ENCODE measurements at places on chromosomes 11 and 22.

- DNase-seq: no peak
These were observed 33.1 kb upstream of the NCAM1 start for GRCh38 chr11:112928136-112928535.

DNA sequence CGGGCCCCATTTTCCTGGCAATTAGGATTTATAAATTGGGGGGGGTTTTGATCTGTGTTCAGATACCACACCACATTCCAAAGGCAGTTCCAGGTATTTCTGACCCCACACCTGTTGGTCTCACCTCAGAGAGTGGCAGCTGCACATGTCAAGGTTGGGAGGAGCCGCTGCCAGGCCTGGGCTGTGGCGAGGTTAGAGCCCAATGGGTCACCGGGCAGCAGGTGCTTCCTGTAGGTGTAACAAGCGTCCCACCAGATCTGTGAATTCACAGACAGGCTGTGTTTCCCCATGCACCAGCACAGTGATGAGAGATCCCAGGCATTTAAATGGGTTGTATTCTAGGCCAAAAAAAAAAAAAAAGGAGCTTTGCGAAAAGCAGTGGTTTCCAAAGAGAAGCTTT is 58.6 kb downstream of the CABIN1 start:
- no peak for DNase-seq

GRCh38 chr11:134712228-134713145 is 300.4 kb upstream of the B3GAT1 start:
- DNase-seq: no peak

DNA sequence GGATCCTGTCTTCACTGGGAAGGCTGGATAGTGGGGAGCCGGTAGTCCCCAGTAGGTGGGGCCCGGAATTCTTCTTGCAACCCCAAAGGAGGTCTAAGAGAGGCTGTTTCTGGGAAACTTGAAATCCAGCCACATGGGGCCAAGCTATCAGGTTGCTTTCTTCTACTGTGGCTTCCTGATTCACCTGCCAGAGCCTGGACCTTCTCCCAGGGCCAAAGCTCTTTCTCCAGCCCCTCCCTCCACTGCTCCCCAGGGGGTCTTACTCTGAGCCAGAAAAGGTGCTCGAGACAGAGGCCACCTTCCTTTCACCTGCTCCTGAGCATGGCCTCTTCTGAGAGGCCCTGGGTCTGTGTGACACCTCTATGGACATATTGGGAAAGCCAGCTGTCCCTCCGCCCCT is 9.1 kb downstream of the TST start:
- no peak for DNase-seq

- no peak for DNase-seq
These were observed 205.4 kb upstream of the NTM start for GRCh38 chr11:131165036-131165435.

DNA sequence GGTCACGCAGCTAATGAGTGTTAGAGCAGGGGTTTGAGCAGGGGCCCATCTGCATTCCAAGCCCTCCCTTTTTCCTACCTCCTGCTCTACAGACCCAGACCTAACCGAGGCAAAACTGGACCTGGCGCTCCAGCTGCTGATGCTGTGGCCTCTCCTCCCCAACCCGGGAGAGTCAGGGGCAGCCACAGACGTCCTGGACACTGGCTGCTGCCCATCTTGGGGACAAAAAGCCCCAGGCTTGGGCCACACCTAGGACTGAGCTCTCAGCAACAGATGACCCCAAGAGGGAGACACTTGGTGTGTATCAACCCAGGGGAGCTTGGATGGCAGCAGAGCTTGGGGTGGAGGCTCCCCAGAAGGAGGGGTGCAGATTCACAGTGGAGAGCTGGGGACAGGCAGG is 172.6 kb downstream of the ST3GAL4 start:
- no peak for DNase-seq

GRCh38 chr11:2913019-2913431 is 16.2 kb downstream of the PHLDA2 start:
- DNase-seq: no peak

DNA sequence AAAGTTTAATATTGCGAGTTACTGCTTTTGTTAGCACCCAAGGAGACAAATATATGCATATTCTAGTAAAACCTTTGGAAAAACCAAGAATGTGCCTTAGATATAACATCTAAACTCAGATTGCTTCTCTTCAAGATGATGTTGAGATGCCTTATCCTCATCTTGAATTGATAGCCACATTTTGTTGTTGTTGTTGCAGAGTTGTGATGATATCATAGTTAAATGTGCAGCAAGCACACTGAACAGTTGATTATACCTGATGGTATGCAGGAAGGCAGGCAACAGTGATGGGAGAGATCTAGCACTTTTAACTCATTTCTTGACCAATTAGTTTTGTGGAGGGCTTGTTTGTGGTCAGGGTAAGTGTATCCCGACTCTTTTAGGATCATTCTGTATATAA is 48.0 kb downstream of the KDM2A start:
- no peak for DNase-seq

Data from CD4-positive, alpha-beta T cell treated with Interleukin-17A for 1 hour (primary cell).